Activated CD4-positive, CD25-positive, alpha-beta regulatory T cell (primary cell): ENCODE measurements at places on chromosomes 13 and 19.

DNA sequence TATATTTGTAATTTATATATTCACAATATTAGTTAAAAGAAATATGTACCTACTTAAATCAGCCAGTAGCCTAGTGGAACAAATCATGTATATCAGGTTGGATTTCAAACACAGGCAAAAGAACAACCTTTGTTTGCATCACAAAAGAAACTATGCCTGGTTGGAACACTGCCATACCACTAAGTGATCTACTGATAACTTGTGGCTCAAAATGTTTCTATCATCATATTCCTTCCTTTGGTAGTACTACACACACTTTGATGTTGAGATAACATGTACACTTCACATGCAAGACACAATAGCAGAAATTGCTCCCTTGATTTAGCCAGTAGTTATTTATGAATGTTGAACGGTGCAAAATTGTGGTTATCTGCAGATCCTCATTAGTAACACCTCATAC lies 146.0 kb upstream of the GPC6 start:
- DNase-seq, result no peak

- no peak for DNase-seq
Observed at GRCh38 chr13:105920370-105920769, 615.1 kb downstream of the EFNB2 start.

- DNase-seq, result no peak
Observed at GRCh38 chr13:50344717-50345116, 329.5 kb downstream of the KCNRG start.

DNA sequence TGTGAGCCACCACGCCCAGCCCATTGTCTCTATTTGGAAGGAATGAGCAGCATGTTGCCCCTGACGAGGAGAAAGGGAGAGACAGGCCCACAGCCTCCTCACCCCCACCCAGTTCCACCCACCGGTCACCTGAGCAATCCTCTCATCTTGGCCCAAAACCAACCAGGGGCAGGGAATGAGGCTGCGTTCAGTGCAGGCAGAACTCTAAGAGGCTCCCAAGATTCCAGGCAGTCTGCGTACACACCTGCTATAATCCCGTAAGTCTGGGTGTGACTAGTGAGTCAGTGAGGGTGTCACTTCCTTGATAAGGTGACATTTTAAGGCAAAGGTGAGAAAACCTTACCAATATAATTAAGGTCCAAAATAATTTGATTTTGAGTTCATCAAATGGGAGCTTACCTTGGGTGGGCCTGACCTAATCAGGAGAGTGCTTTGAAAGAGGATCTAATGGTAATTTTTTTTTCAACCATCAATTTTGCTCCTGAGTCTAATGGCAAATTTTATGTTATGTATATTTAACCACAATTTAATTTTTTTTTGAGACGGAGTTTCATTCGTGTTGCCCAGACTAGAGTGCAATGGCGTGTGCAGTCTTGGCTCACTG lies 26.9 kb upstream of the KLF2 start:
- no peak for DNase-seq

DNA sequence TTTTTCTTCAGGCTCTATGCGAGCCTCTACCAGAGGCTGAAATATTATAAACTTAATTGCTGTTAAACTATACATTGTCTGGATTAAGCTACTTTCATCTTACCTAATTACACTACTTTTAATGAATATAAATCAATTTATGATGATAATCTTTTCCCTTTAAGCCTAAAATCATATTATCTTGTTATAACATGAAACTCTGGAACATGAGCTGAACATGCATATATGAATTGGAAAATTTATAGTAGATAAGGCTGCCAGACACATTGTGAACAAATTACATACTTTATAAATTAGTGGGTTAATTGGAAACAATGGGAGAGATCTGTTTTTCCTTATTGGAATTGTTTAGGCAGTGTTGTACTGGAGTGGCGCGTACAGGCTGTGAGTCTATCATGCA lies 45.3 kb upstream of the ZDHHC20 start:
- no peak for DNase-seq

- DNase-seq, result no peak
Observed at GRCh38 chr13:41614671-41615527, 157.5 kb downstream of the RGCC start.

- no peak for DNase-seq
Observed at GRCh38 chr13:44842158-44842557, 147.1 kb downstream of the NUFIP1 start.

DNA sequence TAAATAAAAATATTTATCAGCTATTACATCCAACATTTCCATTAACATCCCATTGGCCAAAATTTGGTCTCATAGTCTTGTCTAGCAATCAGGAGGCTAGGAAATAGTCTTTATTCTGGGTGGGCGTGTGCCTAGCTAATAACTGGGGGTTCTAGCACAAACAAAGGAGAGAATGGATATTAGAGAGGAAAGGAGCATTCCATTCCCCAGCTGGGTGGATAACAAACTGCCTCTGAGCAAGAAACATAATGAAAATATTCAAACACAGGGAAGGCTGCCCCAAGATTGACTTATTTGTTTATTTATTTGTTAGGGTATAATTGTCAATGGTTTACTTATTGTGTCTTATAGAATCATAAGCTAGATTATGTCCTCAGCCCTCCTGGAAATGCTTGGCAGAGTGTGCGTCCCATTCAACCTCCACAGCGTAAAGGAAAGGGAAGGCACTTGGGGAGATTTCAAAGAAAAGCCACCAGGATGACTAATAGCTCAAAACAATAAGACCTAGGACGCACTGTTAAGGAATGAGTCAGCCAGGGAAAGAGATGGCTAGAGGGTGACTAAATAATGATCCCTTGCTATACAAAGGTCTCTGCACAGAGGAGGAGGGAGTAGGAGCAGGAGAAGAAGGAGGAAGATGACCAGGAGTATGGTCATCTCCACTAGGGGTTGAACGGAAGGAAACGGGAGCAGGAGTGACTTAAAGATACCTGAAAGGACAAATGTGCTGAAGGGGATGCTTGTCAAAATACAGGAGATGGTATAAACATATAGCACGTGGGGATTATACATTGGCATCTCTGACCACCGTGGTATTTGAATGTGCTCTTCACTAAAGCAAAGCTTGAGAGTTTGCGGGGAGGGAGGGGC lies 23.5 kb upstream of the USP12 start:
- no peak for DNase-seq

GRCh38 chr19:10891405-10892086 lies 20.2 kb downstream of the CARM1 start:
- no peak for DNase-seq

DNA sequence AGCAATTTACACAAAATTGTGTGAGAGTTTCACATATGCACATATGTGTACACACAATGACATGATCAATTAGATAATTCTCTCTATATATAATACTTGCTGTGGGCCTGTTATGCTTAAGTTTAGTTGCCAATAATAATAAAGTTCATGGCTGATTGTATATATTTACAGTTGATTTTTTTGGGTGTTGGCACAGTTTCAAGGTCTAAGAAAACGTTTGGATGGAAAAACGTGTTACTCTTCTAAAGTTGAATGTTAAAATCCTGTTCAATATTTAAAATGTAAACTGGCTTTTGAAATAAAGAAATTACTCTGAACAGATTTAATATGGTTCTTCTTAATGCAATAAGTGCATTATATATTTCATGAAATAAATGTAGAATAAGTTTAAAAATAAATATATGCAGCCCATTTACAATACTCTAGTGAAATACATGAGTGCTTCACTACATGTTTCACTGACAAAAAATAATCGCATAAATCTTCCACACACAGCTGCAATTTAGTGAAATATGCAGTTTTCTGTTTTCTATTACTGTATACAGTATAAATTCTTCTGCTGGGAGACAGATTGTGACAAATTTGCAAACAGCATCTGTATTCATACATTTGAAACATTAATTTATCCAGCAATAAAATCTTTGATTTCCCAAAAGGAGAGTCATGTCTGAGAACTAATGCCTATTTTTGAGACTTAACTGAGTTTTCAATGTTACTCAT lies 586.9 kb upstream of the KLHL1 start:
- no peak for DNase-seq

- no peak for DNase-seq
Observed at GRCh38 chr13:20547479-20547908, 19.5 kb upstream of the IFT88 start.

DNA sequence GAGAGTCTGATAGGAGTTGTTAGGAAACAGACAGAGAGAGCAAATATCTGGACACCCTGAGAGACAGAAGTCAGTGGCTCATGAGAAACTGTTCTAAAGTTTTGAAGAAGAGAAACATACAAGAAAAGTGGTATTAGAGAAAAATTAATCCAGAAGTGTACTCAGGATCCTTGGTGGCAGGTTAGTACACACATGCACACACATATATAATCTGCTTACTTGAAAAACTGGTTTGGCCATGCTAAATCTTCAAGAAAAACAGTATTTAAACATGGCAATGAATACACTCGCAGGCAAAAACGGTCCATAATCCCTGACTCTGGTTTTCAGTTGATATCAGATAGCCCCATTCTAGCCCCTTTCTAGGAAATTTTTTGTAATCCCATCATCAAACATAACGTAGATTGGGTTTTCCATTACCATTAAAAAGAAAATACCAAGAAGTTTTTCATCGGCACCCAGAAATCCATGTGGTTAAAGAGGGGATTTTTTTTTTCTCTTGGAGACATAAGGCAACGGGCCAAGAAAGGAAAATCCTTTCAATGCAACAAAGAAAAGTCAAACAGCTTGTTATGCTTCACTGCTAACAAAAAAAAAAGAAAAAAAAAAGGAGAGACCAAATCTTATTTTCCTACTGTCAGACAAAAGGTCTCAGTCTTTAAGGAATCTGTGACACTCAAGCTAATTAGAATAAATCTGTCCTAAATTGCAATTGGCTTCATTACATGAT lies 178.0 kb upstream of the MIR17HG start:
- DNase-seq, result no peak

GRCh38 chr13:42883771-42884467 lies 102.5 kb downstream of the FAM216B start:
- no peak for DNase-seq

DNA sequence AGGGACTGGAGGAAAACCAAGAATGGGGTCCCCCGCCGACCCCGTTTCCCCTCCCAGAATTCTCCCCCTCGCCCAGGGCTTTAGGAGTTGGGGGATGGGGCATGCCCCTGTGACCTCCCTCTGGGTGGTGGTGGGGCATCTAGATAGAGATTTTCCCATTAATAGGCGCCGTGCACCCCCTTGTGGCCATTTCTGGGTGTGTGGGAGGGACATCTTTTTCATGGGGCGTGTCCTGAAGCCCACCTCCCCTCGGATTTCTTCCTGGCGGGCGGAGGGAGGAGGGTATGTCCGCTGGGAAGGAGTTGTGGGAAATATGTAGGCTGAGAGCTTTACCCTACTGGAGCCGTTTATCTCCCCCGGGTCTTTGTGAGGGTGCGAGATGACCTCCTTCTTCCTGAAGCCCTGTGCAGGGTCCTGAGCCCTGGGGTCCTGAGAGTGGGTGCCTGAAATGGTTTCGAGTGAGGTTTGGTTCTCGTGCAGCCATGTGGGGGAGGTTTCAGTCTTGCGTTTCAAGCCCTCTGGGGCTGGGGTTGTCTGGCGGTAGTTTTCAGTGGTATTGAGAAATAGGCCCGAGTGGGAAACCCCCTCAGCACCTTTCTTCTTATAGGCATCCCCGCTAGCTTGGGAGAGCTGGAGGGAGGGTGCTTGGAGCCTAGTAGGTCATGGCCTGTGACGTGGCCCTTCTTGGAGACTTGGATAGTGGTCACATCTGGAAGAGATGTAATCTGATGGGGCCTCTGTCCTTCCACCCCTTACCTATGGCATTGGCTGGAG lies 1.0 kb downstream of the PRMT1 start:
- DNase-seq, result peak; percentile 63

GRCh38 chr13:45327253-45327955 lies 13.6 kb downstream of the TPT1 start:
- no peak for DNase-seq

- no peak for DNase-seq
Observed at GRCh38 chr13:112943309-112944125, 25.5 kb upstream of the MCF2L start.

- DNase-seq, result no peak
Observed at GRCh38 chr19:38032951-38033350, 125.9 kb downstream of the SIPA1L3 start.

- DNase-seq, result no peak
Observed at GRCh38 chr13:36959456-36960116, 39.5 kb upstream of the SMAD9 start.

- DNase-seq, result no peak
Observed at GRCh38 chr13:79406597-79406908, 498 bp upstream of the RBM26 start.

DNA sequence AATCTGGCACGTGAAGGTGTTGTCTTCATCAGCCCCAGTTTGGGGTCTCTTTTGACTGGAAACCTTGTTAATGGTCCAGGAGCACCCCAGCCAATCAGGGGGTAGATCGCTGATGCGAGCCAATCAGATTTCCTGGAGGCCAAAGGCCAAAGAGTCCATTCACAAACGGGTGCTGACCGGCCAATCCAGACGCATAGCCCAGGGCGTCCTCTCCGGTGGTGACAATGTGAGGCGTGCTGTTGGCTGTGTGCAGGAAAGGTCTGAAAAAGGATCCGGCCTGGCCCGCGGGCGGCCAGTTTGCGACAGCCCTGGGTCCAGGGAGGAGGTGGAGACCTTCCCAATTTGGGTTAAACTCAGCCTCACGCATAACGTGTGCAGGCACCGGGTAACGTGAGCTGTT lies 3.1 kb downstream of the MAST3 start:
- no peak for DNase-seq

DNA sequence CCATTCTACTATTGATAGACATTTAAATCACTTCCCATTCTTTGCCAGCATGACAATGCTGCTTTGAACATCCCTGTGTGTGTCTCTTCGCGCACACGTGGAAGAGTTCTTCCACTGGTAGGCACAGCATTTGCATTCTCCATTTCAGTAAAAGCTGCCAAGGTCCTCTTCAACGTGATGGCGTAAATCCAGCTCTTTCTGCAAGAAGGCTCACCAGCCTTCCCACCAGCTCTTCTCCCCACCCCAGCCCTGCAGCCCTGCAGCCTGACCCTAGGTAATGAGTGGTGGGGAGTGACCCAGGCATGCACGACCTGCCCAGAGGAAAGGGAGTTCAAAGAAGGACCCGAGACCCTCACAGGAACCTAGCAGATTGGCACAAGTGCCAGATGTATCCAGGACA lies 31.7 kb upstream of the FFAR2 start:
- DNase-seq, result no peak

GRCh38 chr19:19064811-19065745 lies 1.3 kb downstream of the SLC25A42 start:
- no peak for DNase-seq

DNA sequence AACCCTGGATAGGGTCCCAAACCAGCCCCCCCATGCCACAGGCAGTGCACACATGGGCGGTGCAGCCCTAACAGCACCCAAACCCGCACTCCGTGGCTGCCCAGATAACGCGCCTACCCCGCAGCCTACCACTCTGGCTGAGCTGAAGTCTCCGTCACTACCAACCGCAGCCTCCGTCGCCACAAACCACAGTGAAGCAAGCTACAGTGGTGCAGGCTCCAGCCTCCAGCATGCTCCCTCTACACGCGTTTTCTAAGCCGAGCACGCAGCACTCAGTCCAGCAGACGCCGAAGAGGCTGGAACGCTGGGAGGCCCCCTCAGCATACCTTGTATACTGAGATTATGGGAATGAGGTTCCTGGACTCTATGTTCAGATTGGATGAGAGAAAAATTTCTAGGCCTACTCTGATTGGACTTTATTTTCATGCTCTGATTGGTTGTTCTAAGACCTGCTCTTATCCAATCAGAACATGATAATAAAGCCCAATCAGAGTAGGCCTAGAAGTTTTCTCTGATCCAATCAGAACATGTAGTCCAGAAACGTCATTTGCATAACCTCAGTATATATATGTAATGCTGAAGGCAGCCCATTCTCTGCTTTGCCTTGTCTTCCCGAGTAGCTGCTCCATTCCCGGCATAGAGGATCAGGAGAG lies 56.7 kb upstream of the C1QTNF9B start:
- DNase-seq, result no peak

GRCh38 chr13:21616880-21617279 lies 12.9 kb upstream of the MICU2 start:
- no peak for DNase-seq
